ENCODE measurements at places on chromosomes 2 and 18. TPM values are rescaled to one million over a fixed set of nuclear protein-coding genes. Genes with fewer than 3 reads are reported as not detected.

- no peak for DNase-seq
Measured at GRCh38 chr2:27884601-27885000, 5.6 kb downstream of the RBKS start.

DNA sequence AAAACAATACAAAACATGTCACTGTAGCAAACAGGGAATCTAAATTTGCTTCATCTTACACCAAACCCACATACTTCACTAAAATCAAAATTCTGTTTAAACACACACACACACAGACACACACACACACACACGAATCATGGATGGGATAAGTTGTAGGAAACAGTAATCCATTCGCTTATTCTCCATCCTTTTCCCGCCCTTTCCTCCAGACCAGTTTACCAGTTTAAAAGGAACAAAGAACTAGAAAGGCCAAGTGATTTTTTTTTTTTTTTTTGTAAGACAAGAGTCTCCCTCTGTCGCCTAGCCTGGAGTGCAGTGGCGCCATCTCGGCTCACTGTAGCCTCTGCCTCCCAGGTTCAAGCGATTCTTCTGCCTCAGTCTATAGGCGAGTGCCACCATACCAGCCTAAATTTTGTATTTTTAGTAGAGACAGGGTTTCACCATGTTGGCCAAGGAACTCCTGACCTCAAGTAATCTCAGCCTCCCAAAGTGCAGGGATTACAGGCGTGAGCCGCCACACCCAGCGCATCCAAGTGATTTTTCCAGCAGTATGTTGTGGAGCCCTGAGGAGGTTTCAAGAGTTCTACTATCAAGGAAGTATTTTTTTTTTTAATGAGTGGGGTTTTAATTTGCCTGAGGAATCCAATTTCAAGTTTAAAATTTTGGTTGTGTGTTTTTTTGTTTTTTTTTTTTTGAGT is 5.7 kb downstream of the PSME4 start:
- DNase-seq: no peak

- DNase-seq: no peak
Measured at GRCh38 chr2:17851731-17852585, 26.5 kb upstream of the KCNS3 start.

Gene CHRNG
- total RNA-seq: not detected

Gene CYP1B1
- total RNA-seq: 95.7 TPM

- no peak for DNase-seq
Measured at GRCh38 chr2:42492691-42493467, 903 bp downstream of the KCNG3 start.

Gene DNER
- 0.14 TPM for total RNA-seq

DNA sequence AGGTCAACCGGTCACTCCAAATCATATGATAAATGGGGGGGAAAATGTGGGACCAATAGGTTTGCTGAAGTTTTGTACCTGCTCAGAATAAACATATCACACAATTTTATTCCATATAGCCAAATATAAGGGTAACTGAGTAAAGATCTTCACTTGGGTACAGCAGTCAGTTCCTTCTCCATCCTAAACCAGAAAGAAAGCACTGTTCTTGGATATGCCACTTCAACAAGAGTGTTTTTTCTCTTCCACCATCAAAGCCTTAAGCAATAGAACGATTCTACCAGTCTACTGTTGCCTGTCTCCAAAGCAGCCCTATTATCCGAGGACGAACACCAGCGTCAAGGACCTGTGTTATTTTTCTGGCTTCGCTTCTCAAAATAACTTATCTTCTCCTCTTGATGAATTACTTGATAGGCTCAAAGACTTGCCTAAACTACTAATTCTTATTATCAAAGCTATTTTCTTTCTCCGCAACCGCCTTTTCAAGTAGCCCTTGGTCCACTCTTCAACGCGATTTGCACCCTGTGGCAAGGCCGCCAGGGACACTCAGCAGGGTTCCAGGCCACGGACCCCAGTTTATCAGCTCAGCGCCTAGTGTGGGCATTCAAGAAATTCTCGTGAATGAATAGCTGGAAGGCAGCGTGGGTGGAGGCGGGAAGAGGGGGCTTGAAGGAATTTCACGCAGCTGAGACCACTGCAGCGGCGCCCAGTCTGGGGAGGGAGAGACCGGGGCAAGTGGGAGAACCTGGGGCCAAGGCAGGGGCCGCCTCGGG is 646 bp downstream of the ALS2 start:
- no peak for DNase-seq

DNA sequence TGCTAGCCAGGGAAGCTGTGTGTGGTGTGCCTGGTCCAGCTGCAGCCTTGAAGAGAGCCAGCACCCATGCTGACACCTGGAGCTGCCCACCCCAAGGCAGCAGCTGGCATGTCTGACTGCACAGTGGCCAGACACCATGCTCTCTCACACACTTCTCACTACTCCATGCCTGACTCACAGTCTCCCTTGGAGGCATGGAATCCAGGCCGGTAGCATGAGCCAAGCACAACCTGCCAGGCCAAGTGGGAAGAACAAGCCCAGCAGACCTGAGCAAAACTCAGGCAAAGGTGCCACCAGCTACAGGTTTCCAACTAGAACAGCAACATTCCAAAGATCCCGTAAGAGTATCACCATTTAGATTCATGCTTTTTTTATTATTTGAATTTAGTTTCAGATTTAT is 625.3 kb upstream of the LRRTM4 start:
- no peak for DNase-seq

- no peak for DNase-seq
Measured at GRCh38 chr2:24375349-24376087, 15.2 kb upstream of the ITSN2 start.

Gene ABCB6
- 18.1 TPM for total RNA-seq

DNA sequence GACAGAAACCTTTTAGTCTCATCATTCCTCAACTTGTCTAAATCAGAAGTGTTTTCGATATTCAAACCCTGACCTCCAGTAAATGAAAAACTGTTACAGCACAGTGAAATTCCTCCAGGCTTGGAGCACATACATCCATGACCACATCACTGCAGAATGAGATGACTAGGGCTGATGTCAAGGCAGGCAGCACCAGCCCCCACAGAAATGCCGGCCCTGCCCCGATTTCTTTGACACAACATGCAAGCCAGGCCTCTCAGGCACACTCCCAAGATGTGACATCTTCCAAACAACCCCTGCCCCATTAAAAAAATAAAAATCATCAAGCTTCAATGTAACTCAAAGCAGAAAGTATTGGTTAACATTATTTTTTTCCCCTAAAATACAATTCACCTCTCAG is 103.3 kb downstream of the CTAGE1 start:
- no peak for DNase-seq

Gene TNFRSF11A
- total RNA-seq: 5.9 TPM

DNA sequence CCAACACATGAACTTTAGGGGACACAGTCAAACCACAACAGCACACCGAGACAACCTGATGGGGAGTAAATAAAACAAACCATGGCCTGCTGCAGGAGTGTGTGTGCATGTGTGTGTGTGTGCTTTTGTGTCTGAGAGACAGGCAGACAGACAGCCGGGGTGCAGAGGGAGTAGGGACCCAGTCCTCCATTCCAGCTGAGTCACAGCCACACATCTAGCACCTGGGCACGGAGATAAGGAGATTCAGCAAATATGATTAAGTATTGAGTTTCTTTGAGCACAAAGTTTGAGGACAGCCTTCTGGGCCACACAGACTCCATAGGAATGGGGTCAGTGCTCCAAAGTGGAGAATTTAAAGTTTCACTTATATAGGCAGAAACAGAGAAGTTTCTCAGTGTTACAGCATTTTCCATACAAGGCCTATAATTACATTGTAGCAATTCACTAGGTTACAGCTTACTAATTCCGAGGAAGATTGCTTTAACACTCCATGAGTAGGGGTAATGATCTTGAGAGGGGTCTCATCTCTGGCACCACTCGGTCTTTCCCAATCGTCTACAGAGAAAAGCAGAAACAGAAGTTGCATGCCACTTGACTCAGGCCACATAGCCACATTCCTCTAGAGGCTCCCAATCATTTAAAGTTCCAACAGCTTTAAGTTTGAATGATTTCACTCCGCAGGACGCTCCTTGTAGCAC is 30.8 kb upstream of the PRLH start:
- DNase-seq: peak; percentile 10

Gene CYRIA
- 5.1 TPM for total RNA-seq

DNA sequence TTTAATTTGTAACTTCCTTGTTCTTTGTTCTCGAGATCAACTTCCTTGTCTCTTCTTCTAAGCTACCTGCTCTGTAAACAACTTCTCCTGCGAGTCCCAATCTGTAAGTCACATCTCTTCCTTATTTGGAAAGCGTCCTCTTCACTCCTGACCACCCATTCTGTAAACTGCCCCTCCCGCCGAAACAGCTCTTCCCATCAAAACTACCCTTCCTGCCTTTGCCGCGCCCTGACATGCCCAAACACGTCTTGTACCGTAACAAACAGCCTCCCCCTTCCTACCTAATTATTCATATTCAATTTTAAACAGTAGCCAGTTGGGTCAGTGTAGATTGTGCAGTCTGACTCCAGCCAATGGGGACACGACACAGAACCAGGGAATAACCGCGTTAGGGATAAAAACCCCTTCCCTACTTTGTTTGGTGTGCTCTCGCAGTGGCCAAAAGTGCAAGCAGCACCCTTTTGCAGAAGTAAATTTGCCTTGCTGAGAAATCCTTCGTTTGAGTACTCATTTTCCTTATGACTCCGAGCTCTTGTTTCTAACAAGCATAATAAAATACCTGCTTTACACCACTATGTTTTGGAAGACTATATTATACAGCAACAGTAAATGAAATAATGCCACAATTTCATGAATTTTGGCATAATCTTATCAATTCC is 39.8 kb downstream of the PIAS2 start:
- no peak for DNase-seq

Gene GALNT14
- total RNA-seq: 1.3 TPM

Gene HOXD13
- total RNA-seq: not detected

GRCh38 chr2:177147093-177147694 is 65.4 kb upstream of the HNRNPA3 start:
- DNase-seq: no peak

DNA sequence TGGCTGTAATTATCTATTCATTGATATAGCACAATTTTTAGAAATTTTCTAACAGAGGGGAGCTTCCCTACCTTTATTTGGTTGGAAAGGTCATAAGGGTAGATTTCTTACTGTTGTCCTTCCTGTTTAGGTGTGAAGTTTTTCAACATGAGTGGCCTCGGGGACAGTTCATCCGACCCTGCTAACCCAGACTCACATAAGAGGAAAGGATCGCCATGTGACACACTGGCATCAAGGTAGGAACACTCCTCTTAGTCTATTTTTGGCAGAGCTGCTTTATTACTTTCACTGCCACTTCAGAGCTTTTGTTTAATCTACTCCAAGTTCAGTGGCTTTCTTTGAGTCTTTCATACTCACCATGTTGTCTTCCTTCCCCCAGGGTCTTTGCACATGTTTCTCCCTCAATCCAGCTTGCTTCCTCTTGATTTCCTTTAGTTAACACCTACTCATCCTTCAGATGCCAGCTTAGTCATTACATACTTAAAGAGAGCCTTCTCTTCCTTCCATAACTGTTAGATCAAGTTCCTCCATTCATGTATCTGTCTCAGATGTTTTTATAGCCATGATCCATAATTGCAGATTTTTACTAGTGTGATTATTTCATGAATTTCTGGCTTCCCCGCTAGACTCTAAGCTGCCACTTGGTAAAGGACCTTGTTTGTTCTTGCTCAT is 134.5 kb downstream of the PTRHD1 start:
- DNase-seq: no peak

DNA sequence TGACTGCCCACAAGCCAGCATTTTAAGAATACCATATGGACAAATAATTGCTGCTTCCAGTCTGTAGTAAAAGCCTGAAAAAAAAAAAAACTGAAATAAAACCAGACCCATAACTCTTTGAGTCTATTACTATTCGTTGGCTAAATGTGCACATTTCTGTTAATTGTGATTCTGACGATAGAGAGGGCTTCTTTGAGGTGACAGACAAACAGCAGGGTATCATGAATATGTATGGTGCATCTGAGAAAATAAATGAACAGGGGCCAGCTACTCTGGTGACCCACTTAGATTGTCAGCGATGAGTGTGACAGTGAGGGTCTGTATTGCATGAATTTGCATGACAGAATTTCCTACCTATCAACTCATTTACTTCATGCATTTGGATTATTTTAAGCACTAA is 427.8 kb upstream of the SOX11 start:
- DNase-seq: no peak

GRCh38 chr18:58495634-58496033 is 133.3 kb downstream of the ALPK2 start:
- no peak for DNase-seq

Gene FBXO36
- total RNA-seq: 0.36 TPM
